ENCODE measurements at places on chromosomes 7 and 10.

DNA sequence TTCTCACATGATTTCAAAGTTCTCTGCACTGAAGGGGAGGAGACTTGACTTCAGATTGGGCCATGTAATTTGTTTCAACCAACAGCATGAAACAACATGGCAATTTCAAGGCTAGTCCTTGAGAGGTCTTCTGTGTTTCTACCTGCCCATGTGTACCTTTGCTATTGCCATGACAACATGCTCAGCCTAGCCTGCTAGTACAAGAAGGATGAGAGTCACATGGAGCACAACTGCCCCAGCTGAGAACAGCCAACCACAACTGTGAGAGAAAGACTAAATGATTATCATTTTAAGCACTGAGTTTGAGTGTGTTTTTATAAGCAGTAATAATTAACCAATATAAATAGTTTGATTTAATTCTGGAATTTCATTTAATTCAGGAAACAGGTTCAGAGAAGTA lies 41.9 kb downstream of the ANKMY2 start:
- no peak for DNase-seq

DNA sequence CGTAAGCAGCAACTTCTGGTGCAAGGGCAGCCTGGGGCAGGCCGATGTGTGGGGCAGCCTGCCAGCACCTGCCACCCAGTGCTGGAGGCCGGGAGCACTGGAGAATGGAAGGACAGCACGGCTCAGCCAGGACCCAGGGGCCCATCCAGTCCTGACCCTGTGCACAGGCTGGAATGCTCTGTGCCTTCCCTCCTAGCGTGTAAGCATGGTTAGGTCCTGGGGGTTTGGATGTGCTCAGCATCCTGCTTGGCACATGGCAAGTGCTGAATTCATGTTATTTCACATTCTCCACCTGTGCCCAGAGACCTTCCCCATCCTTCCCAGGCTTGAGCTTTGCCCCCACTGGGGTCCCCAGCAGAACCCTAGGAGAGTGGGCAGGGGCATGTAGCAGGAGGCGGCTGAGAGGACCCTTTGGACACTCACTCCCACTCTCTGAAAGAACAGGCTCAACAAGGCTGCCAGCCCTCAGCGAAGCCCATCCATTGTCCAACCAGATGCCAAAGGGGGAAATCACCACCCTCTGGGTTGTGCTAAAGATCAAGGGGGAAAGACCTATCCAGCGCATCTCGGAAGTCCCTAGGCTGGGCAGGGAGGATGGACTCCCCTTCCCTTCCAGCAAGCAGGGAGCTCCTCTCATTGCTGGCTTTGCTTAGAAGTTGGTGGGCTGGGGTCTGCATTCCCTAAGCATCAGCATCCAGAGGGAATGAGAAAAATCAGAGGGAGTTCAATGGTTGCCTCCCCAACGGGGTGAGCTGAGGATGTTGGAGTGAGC lies 29.7 kb downstream of the ANXA8 start:
- no peak for DNase-seq

GRCh38 chr7:104929921-104930320 lies 84.1 kb upstream of the KMT2E start:
- DNase-seq = no peak

- no peak for DNase-seq
These were observed 1.7 kb downstream of the ADAMTS14 start for GRCh38 chr10:70673929-70674559.

GRCh38 chr7:135734343-135734689 lies 6.3 kb upstream of the SLC13A4 start:
- no peak for DNase-seq

DNA sequence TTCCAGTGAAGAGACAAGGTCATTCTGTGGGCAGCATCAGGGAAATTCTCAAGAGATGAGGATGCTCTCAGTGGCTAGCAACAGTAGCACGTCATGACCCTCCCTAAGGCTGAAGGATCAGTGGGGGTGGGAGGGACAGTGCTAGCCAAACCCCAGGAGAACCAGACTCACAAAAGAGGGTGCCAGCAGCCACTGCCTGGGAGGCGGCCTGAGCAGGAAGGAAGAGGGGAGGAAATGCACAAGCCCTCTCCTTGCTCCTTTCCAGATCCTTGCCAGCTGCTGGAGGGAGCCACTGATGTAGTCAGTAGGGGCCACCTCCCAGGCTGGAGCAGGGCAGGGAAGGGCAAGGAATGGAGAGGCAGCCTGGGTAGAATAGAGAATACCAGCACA lies 302.7 kb downstream of the RPS24 start:
- DNase-seq = no peak

- no peak for DNase-seq
These were observed 48.6 kb upstream of the NEBL start for GRCh38 chr10:20945546-20946332.

DNA sequence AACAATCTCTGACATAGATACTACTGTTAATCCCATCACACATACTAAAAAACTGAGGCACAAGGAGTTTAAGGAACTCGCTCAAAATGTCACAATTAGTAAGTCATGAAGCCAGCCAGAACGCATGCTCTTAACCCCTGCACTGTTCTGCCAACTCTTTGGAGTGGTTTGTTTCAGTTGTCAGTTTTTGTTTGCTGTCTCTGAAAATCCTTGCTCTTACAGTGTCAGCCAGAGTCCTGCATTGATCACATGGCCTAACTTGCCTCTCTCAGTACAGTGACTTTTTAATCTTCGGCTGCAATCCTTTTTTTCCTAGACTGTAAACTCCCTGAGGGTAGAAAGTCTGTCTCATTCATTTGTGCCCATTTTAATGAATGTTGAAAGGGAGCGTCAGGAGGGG lies 753.8 kb downstream of the AUTS2 start:
- DNase-seq = no peak

GRCh38 chr10:22333167-22333974 lies 11.9 kb upstream of the SPAG6 start:
- no peak for DNase-seq

- no peak for DNase-seq
These were observed 58.2 kb downstream of the ARMH3 start for GRCh38 chr10:101997803-101998202.

- DNase-seq = no peak
These were observed 165.2 kb downstream of the AUTS2 start for GRCh38 chr7:69763513-69763912.

- no peak for DNase-seq
These were observed 57.1 kb upstream of the TM9SF3 start for GRCh38 chr10:96643920-96644319.

- no peak for DNase-seq
These were observed 53.3 kb upstream of the TCF7L2 start for GRCh38 chr10:112896722-112897121.

- no peak for DNase-seq
These were observed 116.6 kb upstream of the AOAH start for GRCh38 chr7:36840904-36841303.

DNA sequence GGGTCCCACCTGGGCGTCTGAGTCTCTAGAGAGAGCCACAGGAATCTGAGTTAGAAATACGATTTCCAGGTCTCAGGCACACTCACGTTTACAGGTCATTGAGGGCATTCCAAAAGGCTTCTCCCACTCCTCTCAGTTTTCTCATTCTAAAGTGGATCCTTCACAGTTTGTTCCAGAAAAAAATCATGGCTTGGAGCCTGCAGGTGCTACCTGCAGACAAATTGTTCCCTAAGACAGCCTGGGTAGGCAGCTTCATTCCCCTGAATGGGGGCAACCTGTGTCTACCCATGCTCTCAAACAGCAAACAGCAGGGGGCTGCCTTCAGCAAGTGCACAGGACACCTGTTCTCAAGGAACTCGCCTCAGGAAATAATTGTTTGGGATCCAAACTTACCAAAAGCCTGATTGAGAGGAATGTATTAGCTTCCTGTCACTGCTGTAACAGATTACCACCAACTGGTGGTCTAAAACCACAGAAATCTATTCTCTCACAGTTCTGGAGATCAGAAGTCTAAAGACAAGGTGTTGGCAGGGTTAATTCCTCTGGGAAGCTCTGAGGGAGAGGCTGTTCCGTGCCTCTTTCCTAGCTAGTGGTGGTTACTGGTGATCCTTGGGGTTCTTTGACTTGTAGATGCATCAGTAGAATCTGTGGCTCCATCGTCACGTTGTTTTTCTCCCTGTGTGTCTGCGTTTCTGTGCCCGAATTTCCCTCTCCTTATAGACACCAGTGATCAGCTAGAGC lies 117.2 kb downstream of the RAB11FIP2 start:
- DNase-seq = no peak

DNA sequence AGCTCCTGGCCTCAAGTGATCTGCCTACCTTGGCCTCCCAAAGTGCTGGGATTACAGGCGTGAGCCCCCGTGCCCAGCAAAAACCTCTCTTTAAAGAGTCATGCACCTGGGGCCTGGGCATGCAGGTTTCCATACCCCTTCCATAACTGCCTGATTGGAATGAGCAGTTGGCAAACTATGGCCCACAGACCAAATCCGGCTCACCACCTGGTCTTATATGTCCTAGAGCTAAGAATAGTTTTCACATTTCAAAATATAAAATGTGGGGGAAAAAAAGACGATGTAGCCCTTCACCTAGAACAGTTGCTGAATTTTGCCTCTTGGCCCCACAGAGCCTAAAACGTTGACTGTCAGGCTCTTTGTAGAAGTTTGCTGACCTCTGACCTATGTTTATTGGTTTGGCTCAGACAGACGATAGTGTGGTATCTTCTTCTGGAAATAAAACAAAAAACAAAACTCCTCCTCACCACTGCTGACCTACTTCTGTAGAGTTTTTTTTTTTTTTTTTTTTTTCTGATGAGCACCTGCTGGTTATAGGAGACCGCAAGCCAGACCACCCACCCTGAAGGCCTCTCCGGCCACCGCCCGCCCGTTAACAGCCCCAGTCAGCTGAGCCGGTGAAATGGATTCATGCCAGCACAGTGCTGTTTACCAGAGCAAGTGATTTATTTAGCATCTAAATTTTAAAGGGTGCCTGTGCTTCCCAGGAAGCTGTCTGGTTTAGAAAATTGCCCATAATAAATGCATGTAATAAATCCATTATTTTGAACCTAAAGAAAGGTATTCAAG lies 33.5 kb upstream of the SFRP5 start:
- DNase-seq = no peak

DNA sequence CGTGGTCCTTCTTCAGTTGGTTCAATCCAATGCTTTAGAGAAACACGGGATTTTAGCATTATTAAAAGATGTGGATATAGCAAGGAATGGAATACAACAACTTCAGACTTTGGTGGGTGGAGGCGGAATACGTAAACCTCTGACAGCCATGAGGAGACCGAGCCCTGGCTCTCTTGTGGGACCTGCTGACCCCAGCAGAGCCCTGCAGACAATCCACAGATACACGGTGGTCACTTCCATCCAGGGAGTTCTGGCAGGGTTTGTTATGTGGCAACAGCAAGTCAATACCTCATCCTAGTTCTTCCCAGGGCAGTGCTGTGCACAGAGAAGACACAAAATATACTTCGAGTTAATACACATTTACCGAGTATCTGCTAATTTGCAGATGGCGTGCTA lies 118.5 kb upstream of the DIP2C start:
- DNase-seq = no peak

DNA sequence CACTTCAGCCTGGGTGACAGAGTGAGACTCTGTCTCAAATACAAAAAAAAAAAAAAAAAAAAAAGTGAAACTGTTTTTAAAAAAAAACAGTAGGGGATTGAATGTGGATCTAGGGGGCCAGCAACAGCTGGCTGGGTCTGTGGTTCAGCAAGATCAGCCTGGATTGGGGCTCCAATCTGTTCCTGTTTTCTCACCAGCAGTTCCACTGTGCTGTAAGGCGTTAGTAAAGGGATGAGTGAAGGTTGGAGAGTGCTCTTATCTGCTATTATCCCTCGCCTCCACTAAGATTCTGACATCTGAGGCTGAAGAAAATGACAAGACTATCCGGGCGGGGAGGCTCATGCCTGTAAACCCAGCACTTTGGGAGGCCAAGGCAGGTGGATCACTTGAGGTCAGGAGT lies 41.6 kb upstream of the GTF2IRD1 start:
- no peak for DNase-seq

- no peak for DNase-seq
These were observed 24.9 kb downstream of the RCC1L start for GRCh38 chr7:75048435-75049379.

- no peak for DNase-seq
These were observed 578.2 kb downstream of the PARD3 start for GRCh38 chr10:34236931-34237330.

DNA sequence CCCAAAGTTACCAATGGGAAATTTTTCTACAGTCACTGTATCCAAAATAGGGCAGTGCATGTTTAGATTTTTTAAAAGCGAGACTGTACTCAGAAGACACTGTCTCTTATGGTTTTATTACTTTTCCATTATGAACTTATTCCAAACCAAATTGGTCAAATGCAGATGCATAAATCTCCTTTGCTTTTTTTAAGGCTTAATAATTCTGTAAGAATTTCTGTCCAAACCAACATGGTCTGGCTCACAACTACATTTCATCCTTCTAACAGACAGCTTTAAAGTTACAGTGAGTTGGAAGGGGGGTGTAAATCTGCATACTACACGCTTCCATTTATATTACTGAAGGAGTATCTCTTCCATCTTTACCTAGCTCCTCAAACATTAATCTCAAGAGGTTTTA lies 199.2 kb downstream of the SLC25A13 start:
- DNase-seq = no peak

GRCh38 chr10:14560791-14561765 lies 213.6 kb downstream of the FAM107B start:
- DNase-seq = no peak

- DNase-seq = no peak
These were observed 21.7 kb upstream of the BMPER start for GRCh38 chr7:33883671-33883965.

- DNase-seq = no peak
These were observed 55.7 kb downstream of the CSTF2T start for GRCh38 chr10:51643734-51644133.

GRCh38 chr10:86363833-86364490 lies 2.6 kb downstream of the GRID1 start:
- DNase-seq = no peak

- no peak for DNase-seq
These were observed 7.0 kb upstream of the PDCD4 start for GRCh38 chr10:110864662-110865140.

- no peak for DNase-seq
These were observed 4.0 kb upstream of the FAM53B start for GRCh38 chr10:124748166-124748565.

DNA sequence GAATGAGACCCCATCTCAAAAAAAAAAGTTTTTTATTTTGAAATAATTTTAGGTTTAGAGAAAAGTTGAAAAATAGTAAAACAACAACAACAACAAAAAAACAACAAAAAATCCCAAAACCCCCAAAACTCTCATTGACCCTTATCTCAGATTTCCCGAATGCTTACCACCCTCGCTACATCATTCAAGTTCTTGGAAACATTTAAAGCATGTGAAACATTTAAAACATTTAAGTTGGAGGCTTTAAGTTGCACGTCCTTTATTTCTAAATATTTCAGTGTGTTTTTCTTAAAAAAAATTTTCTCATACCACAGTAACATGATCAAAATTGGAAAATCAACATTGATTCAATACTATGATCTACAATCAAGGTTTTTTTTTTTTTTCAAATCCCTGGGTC lies 382 bp upstream of the ARMS2 start:
- no peak for DNase-seq

GRCh38 chr7:126362746-126363145 lies 890.0 kb downstream of the GRM8 start:
- DNase-seq = no peak

GRCh38 chr7:303425-303824 lies 13.5 kb downstream of the FOXL3 start:
- no peak for DNase-seq

GRCh38 chr10:37436357-37436756 lies 311.0 kb downstream of the ANKRD30A start:
- no peak for DNase-seq

- no peak for DNase-seq
These were observed 192.3 kb downstream of the EVX1 start for GRCh38 chr7:27434756-27435400.

GRCh38 chr7:150829426-150829825 lies 22.9 kb upstream of the AOC1 start:
- no peak for DNase-seq
